Liver (tissue), 10 donors: ENCODE measurements at places on chromosomes 2 and 18. TPM values are rescaled to one million over a fixed set of nuclear protein-coding genes. Genes with fewer than 3 reads are reported as not detected.

GRCh38 chr18:21327101-21327500 is 85.1 kb downstream of the GREB1L start:
- no peak overlapping the region for H3K4me3 ChIP-seq
- DNase-seq = no peak
- H3K27ac ChIP-seq = no peak overlapping the region
- H3K36me3 ChIP-seq = no peaks in the 10 kb centered on the region
- peaks cover 3% of the 10 kb centered on the region for H3K4me1 ChIP-seq

GRCh38 chr2:229869226-229869625 is 52.6 kb downstream of the TRIP12 start:
- H3K36me3 ChIP-seq = peaks cover 2% of the 10 kb centered on the region
- H3K27ac ChIP-seq = no peak overlapping the region
- H3K4me3 ChIP-seq = no peak overlapping the region
- peaks cover 12% of the 10 kb centered on the region for H3K4me1 ChIP-seq
- DNase-seq = no peak
- no peaks in the 10 kb centered on the region for H3K27me3 ChIP-seq

DNA sequence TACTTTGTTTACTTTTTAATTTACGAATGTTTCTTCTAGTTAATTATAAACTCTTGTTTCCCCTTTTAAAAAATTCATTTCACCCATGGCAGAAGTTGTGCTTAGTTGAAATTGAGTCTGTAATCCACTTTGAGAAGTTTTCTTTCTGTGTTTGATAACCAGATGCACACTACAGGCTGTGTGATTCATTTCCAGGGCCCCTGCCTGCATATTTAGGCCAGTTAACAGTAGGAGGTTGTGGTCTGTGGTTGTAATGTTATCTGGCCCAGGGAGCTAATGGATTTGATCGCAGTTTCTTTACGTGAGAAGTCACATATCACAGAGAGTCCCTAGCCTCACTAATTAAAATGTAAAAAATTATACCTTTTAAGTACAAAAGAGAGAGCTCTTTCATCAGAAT is 3.3 kb downstream of the CDH7 start:
- no peaks in the 10 kb centered on the region for H3K27me3 ChIP-seq
- H3K4me1 ChIP-seq = peaks cover 12% of the 10 kb centered on the region
- H3K27ac ChIP-seq = no peak overlapping the region
- no peak for DNase-seq
- no peak overlapping the region for H3K4me3 ChIP-seq

DNA sequence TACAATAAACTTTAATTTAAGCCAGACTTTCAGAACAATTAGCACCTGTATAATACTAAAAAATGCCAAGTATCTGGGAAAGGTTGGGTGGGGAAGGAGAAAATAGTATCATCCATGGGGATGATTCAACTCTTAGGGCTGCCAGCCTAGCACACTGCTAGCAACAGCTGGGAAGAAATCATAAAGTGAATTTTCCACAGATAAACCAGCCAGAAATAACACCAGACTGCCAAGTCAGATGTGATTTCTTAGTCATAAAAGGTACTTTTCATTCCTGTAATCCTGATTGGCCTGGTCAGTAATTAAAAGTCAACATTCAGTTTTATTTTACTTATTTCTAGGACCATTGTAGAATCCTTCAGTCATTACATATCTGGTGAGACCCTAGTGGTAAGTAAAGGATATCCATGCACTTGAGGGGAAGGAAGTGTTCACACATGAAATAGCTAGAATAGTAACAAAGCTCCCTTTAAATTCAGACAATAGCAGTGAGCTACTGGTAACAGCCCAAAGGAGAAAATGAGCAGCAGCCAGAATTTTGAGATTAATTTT is 59.4 kb downstream of the LIMS1 start:
- H3K4me1 ChIP-seq = no peaks in the 10 kb centered on the region
- no peaks in the 10 kb centered on the region for H3K27me3 ChIP-seq
- peak overlapping the region; percentile 17 for H3K27ac ChIP-seq
- no peaks in the 10 kb centered on the region for H3K36me3 ChIP-seq
- no peak overlapping the region for H3K4me3 ChIP-seq

- H3K4me1 ChIP-seq = no peaks in the 10 kb centered on the region
- no peak for DNase-seq
Observed at GRCh38 chr2:86323273-86324021, 14.0 kb downstream of the REEP1 start.

The ADGRF3 gene
- polyA plus RNA-seq = 0.07 TPM

The DYNC1I2 gene
- 20.4 TPM for polyA plus RNA-seq
